ENCODE measurements at places on chromosomes 2 and 18.

GRCh38 chr2:107728586-107728985, 98.1 kb upstream of the RGPD4 start:
- DNase-seq = peak; percentile 43

- DNase-seq = no peak
These were observed 1888.3 kb upstream of the CELF4 start for GRCh38 chr18:39453882-39454281.

DNA sequence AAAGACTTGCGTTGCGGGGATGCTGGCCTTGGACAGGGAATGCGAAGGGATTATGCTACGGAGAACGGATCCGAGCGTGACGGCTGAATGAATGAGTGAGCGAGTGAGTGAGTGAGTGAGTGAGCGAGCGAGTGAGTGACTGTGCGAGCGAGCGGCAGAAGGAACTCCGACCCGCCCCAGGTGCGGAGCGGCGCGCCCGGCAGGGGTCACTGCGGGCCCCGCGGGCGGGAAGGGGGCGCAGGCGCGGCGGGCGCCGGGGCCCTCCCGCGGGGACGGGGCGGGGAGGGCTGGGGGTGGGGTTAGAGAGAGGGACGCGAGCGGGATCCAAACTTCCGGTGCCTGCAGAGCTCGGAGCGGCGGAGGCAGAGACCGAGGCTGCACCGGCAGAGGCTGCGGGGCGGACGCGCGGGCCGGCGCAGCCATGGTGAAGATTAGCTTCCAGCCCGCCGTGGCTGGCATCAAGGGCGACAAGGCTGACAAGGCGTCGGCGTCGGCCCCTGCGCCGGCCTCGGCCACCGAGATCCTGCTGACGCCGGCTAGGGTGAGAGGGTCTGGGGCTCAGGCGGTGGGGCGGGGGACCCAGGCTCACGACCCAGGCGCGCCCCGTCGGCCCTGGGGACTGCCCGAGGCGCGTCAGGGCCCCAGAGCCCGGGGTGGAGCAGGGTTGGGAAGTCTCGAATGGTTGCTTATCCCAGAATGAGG, at the start of gene ITM2C:
TSS of gene ITM2C (plus strand) at position 338 of the 702 bp plus-strand sequence. CDS start at position 422, 84 bp downstream.
- DNase-seq = peak; percentile 52

- DNase-seq = no peak
These were observed 117.6 kb upstream of the HAAO start for GRCh38 chr2:42909966-42910365.

GRCh38 chr2:158783923-158784322, 11.2 kb upstream of the DAPL1 start:
- no peak for DNase-seq

GRCh38 chr2:166881177-166881576, 7.1 kb upstream of the XIRP2 start:
- DNase-seq = no peak

- no peak for DNase-seq
These were observed 213.6 kb downstream of the PMAIP1 start for GRCh38 chr18:60113396-60113795.

DNA sequence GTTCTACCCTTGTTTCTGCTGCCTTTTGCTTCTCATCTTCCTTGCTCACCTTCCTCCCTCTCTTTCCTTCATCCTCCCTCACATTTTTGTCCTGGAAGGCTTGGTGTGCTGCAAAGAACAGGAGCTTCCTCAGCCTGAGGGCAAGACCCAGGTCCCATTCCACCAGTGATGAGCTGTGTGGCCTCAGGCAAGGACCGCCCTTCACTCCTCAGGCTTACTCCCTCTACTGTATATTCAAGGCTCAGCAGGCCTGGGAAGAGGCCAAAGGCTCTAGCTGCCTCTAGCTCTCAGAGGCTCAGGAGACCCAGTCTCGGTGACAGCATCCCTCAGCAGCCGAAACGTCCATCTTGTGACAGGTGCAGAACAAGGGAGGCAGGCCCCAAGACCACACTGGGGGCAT, 97.5 kb downstream of the MRO start:
- DNase-seq = no peak

GRCh38 chr2:237624565-237624964, 2.8 kb upstream of the LRRFIP1 start:
- DNase-seq = no peak

DNA sequence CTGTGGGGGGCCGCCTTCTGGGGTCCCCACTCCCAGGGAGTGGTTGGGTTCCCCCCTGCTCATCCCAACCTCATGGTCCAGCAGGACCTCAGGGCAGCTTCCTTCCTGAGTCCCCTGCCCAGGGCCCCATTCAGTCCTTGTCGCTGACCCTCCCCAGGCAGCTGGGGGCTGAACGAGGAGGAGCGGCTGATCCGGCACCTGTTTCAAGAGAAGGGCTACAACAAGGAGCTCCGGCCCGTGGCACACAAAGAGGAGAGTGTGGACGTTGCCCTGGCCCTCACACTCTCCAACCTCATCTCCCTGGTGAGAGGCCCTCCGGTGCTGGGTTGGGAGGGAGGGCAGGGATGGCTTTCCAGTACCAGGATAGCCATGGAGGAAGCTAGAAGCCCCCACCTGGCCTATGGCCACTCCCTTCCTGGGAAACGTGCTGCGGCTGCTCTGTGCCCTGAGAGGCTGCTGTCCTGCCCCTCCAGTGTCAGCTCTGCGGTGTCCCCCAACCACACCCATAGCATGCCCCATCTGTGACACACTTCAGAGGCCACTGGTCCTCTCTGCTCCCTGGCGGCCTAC, 497 bp downstream of the CHRND start:
- DNase-seq = no peak

DNA sequence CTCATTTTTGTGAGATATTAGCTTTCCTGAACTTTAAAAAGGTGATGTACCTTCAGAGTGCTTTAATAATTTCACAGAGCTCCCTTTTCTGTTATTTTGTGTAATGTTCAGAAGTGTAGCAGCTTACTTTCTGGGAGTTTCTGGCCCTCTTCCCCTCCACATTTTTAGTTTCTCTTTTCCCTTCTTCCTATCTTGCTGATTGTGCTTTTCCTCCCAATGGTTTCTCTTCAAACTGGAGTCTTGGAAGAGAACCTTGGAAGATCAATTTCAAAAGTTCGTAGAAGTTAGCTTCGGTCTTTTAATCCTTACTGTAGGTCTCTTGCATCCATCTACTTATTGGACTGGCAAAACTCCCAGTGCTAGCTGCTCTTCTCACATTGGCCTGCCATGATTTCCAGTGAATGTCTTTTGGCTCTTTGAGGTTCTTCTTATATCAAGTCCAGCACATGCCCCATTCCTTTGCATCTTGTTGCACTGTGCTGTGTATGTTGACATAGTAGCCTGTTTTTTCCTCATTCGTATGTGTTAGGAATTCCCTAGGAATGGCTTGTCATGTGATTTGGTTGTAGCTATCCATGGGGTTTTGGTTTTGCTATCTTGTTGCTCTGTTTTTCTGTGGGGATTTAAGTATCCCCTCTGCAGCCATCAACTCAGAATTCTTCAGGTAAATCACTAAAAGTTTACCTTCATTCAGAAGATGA, 7.8 kb downstream of the CCNT2 start:
- no peak for DNase-seq

GRCh38 chr2:239348563-239349452, 52.0 kb downstream of the HDAC4 start:
- DNase-seq = no peak

- DNase-seq = no peak
These were observed 19.7 kb upstream of the ANKRD53 start for GRCh38 chr2:70958759-70959158.

GRCh38 chr2:23244617-23245016, 140.4 kb upstream of the KLHL29 start:
- no peak for DNase-seq

DNA sequence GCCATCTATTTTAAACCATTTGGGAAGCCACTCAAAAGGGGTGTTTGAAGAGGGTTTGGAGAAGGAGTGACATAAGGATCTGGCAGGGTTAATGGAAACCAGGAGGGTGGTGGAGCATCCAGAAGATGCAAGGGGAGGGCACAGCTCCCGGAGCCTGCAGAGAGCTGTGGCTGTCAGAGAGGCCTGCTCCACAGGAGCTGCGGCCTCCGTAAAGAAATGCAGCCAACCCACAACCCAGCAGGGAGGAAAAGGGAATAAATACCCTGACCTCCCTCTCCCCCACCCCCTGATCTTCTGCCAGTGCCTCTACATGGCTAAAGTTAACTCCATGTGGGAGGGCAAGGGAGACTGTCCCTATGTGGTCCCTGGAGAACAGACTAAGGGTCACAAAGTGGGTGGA, 567.1 kb upstream of the POU3F3 start:
- no peak for DNase-seq

DNA sequence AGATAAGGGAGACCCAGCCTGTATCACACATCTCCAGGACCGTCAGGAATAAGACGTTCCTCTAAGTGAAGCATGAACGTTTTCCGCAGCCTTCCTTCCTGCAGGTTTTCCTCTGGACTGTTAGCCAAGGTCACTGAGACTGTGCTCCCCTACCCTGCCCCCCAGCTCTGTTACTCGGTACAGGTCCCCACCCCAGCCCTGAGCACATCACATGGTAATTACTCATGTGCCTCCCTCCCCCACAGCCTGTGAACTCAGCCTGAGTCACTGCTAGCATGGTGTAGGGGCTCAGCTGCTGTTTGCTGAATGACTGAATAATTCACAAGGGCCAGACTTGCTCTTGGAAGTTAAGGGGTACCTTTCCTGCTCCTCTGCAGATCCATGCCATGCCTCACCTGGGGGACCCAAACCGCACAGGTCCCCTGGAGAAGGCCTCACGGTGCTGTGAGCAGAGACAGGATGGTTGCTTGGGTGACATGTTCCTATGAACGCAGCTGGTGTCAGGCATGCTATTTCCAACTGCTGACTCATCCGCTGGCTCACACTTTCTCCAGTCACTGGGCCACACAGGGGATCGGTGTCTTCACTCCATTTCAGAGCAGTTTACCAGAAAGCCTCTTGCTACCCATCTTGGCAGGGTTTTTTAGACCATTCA, 88.2 kb downstream of the PLB1 start:
- peak; percentile 86 for DNase-seq

DNA sequence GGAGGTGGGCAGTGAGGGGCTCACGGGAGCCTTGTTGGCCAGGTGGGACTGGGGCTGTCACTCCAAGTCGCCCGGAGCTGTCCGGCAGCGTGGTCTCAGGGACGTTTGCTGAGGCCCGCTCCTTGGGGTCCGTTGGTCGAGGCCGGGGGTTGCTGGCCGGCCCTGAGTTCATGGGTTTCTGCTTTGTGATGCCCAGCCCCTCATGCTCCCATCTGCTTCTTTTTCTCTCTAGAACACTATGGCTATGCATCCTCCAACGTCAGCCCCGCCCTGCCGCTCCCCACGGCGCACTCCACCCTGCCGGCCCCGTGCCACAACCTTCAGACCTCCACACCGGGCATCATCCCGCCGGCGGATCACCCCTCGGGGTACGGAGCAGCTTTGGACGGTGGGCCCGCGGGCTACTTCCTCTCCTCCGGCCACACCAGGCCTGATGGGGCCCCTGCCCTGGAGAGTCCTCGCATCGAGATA, 14.5 kb downstream of the NFATC1 start:
- DNase-seq = no peak

DNA sequence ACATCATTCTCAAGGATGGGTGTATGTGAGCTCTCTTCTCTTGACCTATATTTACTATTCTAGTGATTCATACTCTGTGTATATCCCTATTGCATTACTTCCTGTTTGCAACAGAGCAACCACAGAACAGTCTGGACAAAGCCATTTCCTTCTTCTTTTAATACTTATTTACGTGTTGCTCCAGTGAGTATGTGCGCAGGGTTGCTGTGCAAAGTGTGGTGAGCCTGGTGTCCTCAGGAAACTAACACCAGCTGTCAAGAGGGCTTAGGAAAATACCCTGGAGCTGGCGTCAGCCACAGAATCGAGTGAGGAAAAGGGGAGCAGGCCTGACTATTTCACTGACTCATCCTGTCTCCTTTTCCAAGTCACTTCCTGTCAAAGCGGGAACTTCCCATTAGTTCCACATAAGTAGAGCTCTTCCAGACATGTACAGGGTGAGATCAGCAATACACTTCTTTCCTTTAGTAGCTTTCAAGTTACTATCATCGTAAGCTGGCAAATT, 214.1 kb upstream of the COPS8 start:
- DNase-seq = peak; percentile 64

GRCh38 chr2:128422571-128422970, 103.9 kb upstream of the HS6ST1 start:
- DNase-seq = no peak

DNA sequence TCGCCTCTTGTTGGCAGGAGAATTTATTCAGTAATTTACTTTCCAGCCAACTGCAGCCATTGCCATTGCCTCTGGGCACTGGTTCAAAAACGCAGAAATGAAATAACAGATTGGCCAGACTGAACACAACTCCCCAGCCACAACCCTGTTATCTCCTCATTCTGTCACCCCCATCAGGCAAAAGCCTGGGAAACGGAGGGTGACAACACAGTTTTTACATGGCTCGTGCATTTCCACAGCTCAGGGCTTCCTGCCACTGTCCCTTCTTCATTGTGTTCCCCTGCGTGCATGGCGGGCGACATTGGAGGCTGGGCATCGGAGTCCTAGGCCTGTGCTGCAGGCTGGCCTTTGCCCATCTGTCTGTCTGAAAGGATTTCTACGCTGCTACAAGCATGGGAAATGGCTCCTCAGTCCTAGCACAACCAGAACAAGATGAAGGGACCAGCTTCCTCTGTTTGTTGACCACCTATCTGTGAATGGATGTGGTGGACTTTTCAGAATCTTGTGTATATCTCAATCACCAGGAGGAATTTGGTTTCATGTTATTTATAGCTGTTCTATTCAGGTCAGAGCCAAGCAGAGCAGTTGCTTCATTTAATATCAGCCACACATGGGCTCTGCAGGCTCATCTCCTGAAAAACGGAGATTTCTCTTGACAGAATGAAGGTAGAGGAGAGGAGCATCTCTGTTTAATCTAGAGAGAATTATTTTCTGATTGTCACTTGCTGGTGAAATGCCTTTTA, 107.0 kb downstream of the MGAT5 start:
- DNase-seq = no peak

DNA sequence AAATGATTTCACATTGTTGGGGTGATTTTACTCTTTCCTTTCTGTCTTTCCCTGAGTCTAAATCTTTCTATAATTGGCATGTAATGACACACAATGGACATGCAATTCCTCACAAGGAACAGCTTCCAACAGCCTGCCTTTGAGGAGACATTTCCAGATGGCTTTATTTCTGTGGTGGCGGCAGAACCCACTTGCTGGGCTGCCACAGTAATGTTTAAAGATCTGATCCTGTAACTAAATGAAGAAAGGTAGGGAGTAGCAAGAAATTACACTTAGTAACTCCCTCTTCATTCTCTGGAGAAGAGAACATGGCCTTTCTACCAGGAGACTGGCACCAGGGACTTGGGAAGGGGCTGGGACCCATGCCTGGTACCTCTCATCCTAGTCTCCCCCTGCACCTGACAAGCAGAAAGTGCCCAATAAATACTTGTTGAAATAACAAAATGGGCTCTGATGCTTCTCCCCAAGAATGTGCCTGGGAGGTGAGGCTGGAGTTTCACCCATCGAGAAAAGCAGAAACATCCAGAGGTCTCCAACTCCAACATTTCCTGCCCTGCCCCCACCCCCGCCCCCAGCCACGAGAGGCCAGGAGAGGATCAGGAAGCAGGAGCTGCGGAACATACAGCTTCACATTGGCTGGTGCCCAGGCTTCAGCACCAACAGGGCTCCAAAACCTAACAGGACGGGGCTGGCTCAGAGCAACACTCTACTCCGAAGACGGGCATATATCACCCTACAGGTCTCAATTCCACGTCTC, 92.1 kb downstream of the PXDN start:
- DNase-seq = no peak
